HS-27A (cell line): ENCODE measurements at places on chromosomes 4 and X.

GRCh38 chrX:42392846-42393245 is 385.1 kb downstream of the PPP1R2C start:
- no peak for DNase-seq

GRCh38 chrX:54397113-54397512 is 39.3 kb upstream of the WNK3 start:
- DNase-seq: no peak

GRCh38 chrX:131066237-131066636 is 8.1 kb downstream of the ARHGAP36 start:
- DNase-seq: no peak

DNA sequence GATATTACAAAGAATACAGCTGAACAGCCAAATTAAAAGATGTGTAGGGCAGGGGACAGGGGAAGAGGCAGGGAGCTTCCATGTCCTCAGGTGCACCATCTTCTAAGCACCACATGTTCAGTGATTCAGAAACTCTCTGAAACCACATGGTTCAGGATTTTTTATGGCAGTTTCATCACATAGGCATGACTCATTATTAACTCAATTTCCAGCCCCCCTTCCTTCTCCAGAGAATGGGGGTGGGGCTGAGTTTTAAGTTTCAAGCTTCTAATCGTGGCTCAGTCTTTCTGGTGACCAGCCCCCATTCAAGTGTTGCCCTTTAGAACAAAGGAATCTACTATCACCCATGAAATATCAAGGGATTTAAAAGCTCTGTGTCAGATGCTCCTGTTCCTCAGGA is 317.8 kb upstream of the GALNT7 start:
- peak; percentile 59 for DNase-seq

- DNase-seq: no peak
Measured at GRCh38 chr4:79626611-79627010, 218.6 kb upstream of the GK2 start.

DNA sequence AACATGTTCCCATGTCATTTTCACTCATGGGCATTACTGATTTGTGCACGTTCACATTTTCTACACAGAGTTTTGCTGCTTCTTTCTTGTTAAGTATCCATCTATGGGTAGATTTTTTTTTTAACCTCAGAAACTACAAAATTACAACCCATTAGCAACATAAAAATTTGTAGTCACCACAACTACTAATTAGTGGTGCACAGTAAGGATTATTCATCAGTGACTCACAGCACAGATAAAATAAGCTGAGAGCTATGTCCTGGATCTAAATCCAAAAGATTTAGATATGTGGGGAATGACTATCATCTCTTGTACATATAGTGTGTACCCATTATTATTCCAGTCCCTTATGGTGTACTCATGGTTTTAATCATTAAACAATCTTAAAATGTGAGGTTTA is 19.7 kb upstream of the AMELX start:
- DNase-seq: no peak

DNA sequence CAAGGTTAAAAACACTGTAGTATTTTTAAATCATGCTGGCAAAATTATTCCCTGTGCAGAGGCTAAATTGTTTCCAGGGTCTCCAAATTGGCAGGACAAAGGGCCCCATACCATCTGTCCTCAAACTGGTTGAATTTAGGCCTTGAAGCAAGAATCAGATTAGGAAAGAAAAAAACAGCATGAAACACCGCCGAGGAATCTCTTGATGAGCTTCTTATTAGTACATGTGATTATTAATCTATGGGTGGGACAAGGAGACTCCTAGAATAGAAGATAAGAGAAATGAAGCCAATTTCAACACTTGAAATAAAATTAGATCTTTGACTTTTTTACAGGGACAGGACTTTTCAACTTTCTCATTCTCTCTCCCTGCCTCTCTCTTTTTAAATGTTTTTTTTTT is 7.1 kb upstream of the CLNK start:
- no peak for DNase-seq

DNA sequence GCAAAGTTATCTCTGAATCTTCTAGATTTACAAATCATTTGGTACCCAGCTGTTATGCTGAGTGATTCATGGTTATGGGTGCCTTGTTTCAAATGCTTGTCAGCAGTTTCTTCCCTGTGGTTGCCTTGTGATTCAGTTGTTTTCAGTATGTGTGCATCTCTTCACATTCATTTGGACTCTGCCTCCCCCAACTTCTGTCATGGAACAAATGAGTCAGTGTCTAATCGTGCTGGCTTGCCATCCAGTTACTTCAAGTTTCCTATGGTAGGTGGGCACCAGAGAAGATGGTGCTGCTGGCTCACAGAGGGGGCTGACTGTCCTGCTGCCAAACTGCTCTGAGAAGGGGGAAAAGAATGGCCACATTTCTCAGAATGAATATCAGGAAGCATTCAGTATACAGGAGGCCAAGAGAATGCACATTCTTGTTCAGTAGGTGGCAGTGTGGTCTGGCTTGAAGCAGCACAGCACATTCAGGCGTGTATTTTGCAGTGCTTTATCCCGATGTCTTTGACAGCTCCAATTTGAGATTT is 260.9 kb downstream of the GLUD2 start:
- DNase-seq: no peak

DNA sequence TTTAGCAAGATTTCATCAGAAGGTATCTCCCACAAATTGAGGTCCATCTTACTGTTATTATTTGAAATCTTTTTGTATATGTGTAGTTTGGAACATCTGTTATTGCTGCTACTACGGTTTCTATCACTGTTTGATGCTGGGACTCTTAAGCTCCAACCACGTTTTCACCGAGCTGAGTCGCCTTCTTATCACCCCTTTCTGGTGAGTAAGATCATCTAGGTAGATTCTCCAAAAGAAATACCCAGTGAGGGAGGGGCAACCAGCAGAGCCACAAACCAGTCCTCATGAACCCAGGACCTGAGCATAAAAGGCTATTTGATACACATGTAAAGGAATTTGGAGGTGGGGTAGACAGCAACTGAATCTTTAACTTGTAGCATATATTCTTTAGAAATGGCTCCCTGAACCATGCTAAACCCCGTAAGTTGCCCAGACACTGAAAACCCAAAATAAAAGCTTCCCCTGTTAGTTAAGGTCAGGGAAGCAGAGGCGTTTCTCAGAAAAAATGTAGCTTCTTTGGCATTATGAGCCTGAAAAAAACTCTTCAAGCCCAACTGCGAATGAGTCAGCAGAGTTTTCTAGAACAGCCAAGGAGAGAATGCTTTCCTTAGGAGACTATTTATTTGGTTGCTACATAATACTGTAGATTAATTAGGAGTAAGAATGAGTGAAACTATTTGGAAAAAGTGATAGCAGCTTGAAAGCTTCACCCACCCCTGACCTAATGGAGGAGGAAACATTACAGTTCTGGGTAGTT is 53.8 kb upstream of the ATXN3L start:
- no peak for DNase-seq

DNA sequence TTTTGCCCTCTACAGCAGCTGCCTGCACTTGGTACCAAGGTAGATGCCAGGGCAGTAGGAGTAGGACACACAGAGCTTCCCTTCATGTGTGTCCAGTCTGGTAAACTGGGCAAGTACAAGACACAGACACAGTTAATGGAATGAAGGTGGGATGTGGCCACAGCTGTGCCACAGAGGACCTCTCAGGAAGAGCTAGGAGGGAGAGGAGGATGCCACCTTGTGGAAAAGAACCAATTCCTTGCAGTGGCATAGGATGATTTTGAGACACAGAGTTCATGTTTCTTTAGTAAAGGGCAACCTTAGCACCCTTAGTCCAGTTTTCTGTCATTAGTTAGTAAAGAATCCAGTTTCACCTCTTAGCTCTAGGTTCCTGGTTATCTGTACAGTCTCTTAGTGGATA is 36.3 kb upstream of the TBC1D14 start:
- no peak for DNase-seq

DNA sequence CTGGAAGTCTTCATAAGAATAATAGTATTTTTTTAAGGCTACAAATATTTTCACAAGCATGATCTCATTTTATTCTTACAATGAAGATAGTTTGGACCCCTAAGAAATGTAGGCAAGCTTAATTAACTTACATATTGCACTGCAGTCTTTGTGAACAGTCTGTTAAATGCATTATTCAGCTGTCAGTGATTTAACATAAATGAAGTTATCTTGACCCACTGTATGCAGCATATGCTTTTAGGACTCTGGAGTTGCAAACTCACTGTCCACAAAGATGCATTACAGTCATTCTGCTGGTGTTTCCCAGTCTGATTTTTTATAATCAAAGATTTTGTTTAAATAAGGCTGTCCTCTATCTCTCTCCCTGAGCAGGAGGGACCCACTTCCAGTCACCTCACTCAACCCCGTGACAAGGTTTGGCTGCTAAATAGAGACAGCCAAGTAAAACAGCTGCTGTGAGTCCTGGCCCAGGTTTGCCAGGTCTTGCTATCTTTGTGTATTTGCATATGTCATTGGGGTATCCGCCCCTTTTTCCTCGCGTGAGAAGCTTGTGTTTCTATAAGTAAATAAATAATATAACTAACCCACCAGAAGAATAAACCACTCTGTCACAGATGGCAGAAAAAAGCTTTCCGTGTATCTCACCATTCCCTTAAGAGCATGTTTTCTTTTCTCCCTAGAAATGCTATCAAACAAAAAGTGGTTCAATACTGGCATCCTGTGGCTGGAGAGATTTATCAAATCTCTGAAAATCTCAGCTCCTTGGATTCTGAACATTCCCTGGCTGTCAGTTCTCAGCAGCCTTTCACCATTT is 67.0 kb downstream of the SLC7A11 start:
- no peak for DNase-seq

GRCh38 chr4:38499101-38499500 is 164.9 kb upstream of the KLF3 start:
- DNase-seq: no peak

DNA sequence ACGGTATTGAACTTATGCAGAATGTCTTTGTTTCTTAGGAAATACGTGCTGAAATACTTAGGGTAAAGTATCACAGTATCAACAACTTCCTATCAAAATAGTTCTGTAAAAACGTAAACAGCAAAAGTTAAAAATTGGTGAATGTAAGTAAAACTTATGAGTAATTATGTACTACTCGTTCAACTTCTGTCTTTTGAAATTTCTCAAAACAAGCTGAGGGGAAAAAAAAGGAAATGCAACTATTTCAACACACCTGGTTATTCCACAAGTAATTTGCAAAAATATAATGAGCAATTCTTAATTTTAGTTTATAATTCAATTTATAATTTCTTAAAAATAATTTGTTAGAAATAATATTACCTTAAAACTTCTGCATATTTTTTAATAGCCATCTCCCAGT is 8.3 kb downstream of the PPID start:
- no peak for DNase-seq

GRCh38 chr4:179709961-179710624 is 2267.9 kb upstream of the AGA start:
- no peak for DNase-seq

- DNase-seq: peak; percentile 7
Measured at GRCh38 chrX:15882704-15883539, 28.3 kb upstream of the AP1S2 start.

DNA sequence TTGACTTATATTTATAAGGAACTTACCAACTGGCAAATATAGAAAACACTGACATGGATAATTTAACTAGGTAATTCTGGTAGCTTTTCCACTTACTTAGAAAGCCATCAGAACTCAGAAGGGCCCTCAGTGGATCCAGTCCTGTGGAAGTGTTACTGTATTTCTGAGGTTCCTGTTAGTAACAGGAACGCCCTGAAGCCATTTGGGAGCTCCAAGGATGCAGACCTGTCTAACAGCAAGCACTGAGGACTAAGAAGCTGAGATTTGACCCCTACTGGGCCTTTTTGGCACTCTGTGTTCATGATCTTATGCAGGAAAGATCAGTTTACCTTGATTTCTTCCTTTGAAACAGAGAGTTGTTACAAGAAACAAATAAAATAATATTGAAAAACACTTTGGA is 46.0 kb upstream of the TLL1 start:
- DNase-seq: no peak

GRCh38 chr4:157988641-157989040 is 184.2 kb downstream of the GASK1B start:
- DNase-seq: no peak

GRCh38 chr4:24795666-24796381 is 451 bp downstream of the SOD3 start:
- DNase-seq: no peak

DNA sequence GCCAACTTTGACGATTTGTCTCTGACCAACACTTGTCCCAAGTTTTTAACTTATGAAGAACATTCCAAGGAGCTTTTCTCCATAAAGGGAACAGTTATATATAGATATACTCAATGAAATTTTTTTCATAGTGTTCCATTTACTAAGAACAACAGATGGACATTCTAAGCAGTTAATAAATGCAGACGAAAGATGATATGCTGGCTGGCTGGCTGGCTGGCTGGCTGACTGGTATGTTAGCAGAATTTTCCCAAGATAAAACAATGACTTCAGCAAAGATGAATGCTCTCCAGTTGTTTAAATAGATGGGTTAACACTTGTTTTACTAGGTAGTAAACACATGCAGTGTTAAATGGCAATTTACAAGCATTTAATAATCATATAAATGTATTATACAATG is 62.2 kb downstream of the SPANXN3 start:
- DNase-seq: no peak

GRCh38 chrX:28854637-28855036 is 267.4 kb downstream of the IL1RAPL1 start:
- DNase-seq: no peak

GRCh38 chrX:66021401-66021764 is 18.5 kb downstream of the VSIG4 start:
- no peak for DNase-seq

- no peak for DNase-seq
Measured at GRCh38 chr4:26406346-26406975, 83.8 kb downstream of the CCKAR start.

DNA sequence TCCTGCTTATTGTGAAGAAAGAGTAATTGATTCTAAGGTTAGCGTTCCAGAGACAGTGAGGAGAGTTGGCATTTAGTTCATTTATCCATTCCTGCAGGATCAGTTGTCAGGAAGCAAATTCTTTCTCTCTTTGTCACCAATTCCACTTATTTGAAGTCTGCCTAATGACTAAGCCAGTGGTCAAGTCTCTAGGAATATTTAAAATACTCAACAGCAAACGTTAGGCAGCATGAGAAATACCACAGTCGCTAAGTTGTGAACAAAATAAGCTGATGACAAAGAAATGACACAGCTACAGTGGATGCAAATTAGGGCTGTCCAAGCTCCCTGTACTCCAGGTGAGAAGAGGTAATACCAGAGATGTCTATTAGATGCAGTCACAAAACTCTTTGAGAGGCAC is 6.6 kb upstream of the MAGEB17 start:
- peak; percentile 66 for DNase-seq

- DNase-seq: no peak
Measured at GRCh38 chrX:20060961-20061748, 55.6 kb downstream of the MAP7D2 start.
